GM12878 (cell line): ENCODE measurements at places on chromosomes 5 and 9. TPM values are rescaled to one million over a fixed set of nuclear protein-coding genes. Genes with fewer than 3 reads are reported as not detected.

The TAS2R1 gene
- not detected in 2 replicates for total RNA-seq

DNA sequence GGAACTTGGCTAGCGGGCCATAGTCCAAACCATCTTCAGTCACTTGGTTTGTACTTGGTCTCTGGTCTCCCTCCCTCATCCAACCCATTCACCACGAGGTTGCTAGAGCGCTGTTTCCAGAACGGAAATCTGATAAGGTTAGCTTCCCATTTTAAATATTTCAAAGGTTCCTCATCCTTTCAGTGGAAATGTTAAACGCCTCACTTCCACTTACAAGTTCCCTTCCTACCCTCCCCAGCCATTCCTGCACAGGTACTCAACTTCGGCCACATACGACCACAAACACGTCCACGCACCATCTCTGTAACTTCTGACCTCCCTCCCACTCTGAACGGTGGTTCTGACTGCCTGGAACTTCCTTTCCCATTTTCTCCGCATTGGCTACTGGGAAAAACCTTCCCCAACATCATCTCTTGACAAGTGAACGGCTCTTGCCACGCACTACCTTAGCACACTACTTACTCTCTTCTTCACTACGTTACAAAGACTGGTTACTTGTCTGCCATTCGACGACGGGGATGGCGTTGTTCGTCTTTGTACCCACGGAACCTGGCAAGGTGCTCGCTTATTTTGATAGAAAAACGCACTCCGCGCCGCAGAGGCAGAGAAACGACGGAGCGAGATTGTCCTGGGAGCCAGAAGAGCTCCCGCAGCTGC is 629 bp downstream of the CCNH start:
- no peak for DNase-seq

DNA sequence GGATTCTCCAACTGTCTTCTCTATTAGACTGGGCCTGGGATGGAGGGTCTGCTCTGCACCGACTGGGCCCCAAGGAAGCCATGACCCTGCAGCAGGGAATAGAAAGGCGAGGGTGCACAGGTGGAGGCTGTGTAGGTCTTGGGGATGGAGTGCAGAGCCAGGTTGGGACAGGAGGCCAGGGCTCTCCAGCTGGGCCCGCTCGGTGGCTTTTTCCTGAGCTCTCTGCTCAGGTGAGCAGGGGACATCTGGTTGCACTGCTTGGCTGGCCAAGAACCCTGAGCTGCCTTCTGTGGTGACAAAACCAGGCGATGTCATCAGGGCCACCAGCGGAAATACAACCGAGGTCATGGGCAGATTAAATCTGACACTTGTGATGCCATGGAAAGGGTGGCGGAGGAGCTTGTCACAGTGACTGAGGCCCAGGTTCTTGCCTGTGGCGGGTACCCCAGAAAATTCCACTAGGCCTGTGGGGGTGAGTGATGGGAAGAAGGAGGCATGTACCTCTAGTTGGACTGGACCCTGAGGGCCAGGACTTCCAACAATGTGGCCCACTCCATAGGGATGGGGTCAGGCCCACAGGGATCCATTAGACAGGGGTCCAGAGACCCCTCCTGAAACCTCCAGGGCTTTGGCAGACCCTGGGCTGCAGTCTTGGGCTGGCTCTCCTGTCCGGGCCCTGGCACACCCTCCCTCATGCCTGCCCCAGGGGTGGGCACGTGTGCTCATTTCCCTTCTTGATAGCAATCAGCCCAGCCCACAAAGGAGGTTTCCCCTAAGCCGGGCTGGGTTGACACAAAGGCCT is 4.4 kb upstream of the IL3 start:
- no peak for DNase-seq

The SFXN1 gene
- total RNA-seq, result 106 and 108 TPM in 2 replicates

DNA sequence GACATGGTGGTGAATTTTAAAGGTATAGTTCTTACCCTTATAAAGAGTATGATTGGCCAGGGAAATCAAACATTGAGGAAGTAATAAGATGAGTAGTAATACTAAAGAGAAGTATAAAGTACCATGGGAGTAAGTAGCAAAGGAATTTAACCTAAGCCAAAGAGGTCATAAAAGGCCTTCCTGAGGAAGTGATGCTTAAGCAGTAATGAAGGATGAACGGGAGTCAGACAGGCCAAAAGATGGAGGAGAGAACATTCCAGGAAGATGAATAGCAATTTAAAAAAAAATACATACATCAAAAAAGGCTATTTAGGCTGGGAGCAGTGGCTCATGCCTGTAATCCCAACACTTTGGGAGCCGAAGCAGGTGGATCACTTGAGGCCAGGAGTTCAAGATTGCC is 29.0 kb downstream of the KLHL3 start:
- DNase-seq, result no peak
